ENCODE measurements at places on chromosomes 6 and 20.

GRCh38 chr20:258963-259362 is 1.4 kb downstream of the DEFB132 start:
- no peak for DNase-seq

- no peak for DNase-seq
These were observed 80.9 kb downstream of the COL12A1 start for GRCh38 chr6:75124983-75125382.

GRCh38 chr6:19796452-19796851 is 40.7 kb upstream of the ID4 start:
- no peak for DNase-seq

DNA sequence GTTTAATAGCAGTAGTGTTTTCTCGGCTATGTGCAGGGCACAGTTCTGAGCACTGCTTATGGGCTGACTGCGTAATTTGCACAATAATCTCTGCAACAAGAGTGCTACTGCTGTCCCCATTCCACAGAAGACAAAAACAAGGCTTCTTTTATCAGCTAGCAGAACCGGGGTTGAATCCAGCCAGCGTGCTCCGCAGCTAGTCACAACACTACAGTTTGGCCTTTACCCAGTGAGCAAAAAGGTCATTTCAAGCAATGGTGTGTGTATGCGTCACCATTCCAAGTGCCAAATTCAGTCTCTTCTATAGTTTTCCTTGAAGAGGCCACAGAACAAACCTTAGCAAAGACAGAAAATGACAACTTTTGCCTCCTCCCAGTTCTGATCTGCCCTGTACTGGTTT is 61.1 kb downstream of the LRFN2 start:
- no peak for DNase-seq
